Uterus (tissue), 4 donors: ENCODE measurements at places on chromosomes 2 and 18. TPM values are rescaled to one million over a fixed set of nuclear protein-coding genes. Genes with fewer than 3 reads are reported as not detected.
A peak's percentile ranks its signal among the peaks of the same experiment; 100 is the strongest.

The RNF152 gene
- total RNA-seq, result 86.1 TPM

The MERTK gene
- total RNA-seq, result 30.3 TPM

The UNC80 gene
- total RNA-seq, result 3.0 TPM

The RESP18 gene
- not detected for total RNA-seq

The PER2 gene
- total RNA-seq, result 40.9 TPM

GRCh38 chr18:70036771-70037347 lies 89.2 kb upstream of the CD226 start:
- no peak for DNase-seq

GRCh38 chr2:202758604-202759003 lies 113.0 kb downstream of the ICA1L start:
- DNase-seq, result no peak

DNA sequence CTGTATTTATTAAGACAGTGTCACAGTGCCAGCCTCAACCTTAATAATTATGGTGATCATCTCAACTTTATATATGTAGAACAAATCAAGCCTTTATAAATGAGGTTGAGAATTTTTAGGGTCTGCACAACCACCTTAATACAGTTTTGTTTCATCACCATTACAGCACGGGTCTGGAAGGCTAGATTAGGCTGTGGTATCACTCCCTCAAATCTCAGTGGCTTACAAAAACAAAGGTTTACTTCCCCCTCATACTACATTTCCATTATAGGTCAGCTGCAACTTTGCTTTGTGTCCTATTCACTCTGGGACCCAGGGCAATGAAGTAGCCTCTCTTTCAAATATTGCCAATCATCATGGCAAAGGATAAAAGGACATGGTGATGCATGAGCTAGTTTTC lies 23.3 kb upstream of the USP14 start:
- no peak for DNase-seq

- no peak for DNase-seq
These were observed 3.7 kb downstream of the ROCK2 start for GRCh38 chr2:11340717-11341116.

DNA sequence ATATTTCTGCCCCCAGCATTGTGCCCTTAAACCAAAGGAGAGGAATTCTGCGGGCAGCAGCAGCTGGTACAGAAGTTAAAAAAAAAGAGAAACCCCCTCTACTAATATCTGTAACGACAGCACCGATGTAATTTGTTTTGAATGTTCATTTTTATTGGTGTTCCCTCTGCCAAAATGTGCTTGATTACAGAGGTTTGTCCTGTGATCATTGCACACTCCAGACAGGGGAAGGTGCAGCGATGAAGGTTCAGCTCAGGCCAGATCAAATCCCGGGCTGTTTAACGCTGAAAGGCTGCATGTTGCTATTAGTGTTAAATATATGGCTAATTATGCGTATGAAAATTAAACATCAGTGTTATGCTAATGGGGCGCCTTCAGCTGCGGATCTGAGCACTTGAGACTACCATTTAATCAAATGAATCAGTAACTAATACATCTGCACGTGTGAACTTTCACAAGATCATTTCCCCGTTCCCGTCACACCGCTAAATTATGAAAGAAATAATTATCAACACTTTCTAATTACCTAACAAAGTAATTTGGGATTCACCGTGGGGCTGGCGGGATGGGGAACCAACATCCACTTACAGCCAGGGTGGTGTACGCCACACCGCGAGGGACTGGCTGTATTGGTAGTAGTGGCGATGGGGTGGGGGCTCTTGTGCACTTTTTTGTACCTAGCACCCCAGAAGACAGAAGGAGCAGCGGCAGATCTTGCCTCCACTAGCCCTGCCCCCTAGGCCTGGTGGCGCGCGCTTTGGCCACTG lies 1.5 kb upstream of the DLX1 start:
- DNase-seq, result no peak

GRCh38 chr2:105886687-105887086 lies 142.0 kb downstream of the NCK2 start:
- no peak for DNase-seq

DNA sequence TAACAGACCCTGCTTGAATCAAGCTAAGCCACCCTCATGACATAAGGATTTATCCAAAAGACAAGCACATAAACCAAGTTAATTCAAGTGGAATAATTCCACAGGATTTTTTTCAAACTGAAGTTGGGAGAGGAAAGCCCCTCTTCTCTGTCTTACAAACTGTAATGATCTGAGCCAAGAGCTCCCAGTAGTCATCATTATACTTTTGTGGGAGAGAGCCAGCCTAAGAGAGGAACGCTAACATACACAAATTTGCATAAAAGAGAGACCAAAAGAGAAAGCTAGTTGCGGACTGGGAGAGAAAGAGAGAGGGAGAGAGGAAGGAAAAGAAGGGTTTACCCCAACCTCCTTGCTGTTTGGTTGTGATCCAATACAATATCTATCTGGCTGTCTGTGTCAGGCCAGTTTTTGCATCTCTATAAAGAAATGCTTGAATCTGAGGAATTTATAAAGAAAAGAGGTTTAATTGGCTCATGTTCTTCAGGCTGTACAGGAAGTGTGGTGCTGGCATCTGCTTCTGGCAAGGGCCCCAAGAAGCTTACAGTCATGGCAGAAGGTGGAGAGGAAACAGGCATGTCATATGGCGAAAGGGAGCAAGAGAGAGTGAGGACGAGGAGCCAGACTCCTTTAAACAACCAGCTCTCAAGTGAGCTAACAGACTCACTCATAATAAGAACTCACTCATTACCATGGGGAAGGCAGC lies 20.8 kb upstream of the PUM2 start:
- no peak for DNase-seq

DNA sequence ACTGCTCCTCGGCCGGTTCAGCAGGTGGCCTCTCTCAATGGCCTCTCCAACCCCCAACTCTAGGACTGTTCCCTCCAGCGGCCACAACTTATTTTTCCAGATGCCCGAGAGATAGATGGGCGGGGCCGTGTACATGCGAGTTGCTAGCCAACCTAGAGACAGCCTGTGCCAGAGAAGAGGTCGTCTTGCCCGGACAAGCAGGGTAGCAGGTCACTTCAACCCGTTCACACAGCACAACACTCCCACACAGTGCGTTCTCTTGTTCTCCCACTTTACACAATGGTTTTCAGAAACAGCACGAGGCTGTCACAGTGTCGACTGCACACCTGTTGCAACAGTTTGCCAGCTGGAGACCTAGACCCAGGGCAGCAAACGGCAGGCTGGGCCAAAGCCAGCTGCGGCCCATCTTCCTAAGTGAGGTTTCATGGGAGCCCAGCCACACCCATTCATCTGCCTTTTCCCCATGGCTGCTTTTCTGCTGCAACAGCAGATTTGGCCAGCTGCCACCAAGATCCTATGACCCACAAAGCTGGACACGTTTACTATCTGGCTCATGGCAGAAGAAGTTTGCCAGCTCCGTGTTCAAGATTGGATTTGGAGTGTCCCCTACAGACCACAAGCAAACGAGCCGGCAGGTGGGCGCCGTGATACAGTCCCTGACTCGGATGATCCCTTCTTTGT lies 7.3 kb upstream of the PRLH start:
- DNase-seq, result peak; percentile 86

- no peak for DNase-seq
These were observed 128.3 kb upstream of the ETAA1 start for GRCh38 chr2:67268797-67269196.

DNA sequence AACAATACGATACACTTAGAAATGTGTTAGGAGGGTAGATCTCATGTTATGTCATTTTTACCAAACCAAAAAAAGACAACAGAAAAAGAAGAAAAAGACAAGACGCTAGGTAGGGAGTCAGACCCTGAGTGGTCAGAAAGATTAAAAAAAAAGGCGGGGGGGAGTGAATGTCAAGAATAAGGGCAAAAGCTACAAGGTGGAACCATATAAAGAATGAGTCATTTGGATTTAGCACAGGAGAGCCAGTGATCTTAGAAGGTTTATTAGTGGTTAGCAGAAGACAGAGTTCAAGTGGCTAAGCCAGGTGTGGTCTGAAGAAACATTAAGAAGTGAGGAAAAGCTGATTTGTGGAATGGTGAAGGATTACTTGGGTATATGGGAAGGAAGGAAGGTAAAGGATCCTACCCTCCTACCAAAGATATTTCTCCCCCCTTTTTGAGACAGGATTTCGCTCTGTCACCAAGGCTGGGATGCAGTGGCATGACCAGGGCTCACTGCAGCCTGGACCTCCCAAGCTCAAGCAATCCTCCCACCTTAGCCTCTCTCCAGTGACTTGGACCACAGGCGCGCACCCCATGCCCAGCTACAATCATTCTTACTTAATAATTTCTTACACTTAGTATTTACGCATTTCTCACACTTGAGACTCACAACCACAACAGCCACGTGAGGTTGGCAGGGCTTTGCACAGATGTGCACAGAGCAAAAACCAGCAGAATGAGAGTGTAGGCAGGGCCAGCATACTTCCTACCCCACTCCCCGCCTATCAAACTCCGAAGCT lies 2.6 kb downstream of the DSC2 start:
- no peak for DNase-seq

DNA sequence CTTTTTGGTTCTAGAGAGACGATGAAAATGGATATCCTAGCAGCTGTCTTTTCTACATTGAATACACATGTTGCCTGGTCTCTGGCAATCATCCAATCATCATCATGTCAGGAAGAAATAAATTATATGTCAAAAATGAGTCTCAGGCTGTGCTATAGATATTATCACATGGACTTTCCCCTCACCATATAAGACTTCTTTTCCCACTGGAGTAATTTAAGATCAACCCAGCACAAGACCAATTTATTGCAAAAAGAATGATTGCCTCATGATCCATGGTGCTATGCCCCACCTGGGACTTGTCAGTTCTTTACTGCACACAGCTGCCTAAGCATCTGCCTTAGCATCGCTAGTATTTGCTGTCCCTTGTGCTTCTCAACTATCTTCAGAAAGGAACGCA lies 783.7 kb upstream of the TMEFF2 start:
- DNase-seq, result no peak

GRCh38 chr2:66982766-66983165 lies 414.4 kb upstream of the ETAA1 start:
- no peak for DNase-seq

GRCh38 chr2:205869439-205869838 lies 187.1 kb downstream of the NRP2 start:
- DNase-seq, result no peak
